ENCODE measurements at places on chromosomes 16 and 17.
A peak's percentile ranks its signal among the peaks of the same experiment; 100 is the strongest.

- no peak overlapping the region for H3K27ac ChIP-seq
- no peak overlapping the region for H3K4me3 ChIP-seq
- no peaks in the 10 kb centered on the region for H3K4me1 ChIP-seq
- no peaks in the 10 kb centered on the region for H3K36me3 ChIP-seq
Observed at GRCh38 chr16:62194828-62195227, 158.6 kb upstream of the CDH8 start.

- peaks cover 10% of the 10 kb centered on the region for H3K4me1 ChIP-seq
- no peak overlapping the region for H3K4me3 ChIP-seq
- no peaks in the 10 kb centered on the region for H3K27me3 ChIP-seq
- no peak for DNase-seq
- H3K36me3 ChIP-seq = peaks cover 94% of the 10 kb centered on the region
- H3K27ac ChIP-seq = peak overlapping the region; percentile 16
Observed at GRCh38 chr16:50308237-50308965, 42.0 kb downstream of the ADCY7 start.

DNA sequence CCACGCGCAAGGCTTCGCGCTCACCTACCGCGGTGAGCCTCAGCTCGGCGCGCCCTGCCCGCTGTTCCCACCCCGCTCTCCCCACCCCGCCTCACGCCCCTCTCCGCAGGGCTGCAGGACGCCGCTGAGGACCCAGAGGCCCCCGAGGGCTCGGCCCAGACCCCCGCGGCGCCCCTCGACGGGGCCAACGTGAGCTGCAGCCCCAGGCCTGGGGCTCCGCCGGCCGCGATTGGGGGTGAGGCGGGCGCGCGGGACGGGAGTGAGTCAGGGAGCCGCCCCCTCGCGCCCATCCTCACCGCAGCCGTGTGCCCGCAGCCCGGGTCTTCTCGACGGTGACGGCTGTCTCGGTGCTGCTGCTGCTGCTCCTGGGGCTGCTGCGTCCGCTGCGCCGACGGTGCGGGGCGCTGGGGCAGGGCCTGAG, 1.9 kb upstream of the PAQR4 start:
- H3K4me1 ChIP-seq = peaks cover 58% of the 10 kb centered on the region
- H3K36me3 ChIP-seq = peaks cover 2% of the 10 kb centered on the region
- peaks cover 60% of the 10 kb centered on the region for H3K27me3 ChIP-seq
- H3K27ac ChIP-seq = no peak overlapping the region
- H3K4me3 ChIP-seq = no peak overlapping the region

GRCh38 chr17:50768346-50768761, 1.0 kb upstream of the ANKRD40CL start:
- no peak overlapping the region for H3K27ac ChIP-seq
- peaks cover 31% of the 10 kb centered on the region for H3K4me1 ChIP-seq
- no peak for DNase-seq
- no peak overlapping the region for H3K4me3 ChIP-seq
- H3K36me3 ChIP-seq = no peaks in the 10 kb centered on the region

- DNase-seq = no peak
- H3K4me1 ChIP-seq = no peaks in the 10 kb centered on the region
- no peak overlapping the region for H3K27ac ChIP-seq
- no peak overlapping the region for H3K4me3 ChIP-seq
Observed at GRCh38 chr16:75402821-75403475, 30.4 kb downstream of the CFDP1 start.

DNA sequence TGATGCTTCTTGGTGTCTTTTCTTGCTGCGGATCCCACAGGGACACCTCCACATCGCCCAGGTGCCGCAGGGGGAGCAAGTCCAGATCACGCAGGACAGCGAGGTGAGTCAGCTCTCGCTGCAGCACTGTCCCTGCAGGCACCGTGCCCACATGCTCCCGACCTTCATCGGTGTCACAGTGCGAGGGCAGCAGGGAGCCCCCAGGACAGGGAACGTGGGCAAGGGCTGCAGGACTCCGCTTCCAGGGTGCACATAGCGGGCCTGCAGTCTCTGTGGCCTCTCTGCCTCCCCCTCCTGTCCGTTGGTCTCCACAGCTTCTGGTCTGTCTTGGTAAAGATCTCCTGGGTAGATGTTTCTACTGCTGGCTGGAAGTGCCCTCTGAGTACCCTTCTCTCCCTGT, 84.1 kb downstream of the BANP start:
- H3K27ac ChIP-seq = no peak overlapping the region
- no peak for DNase-seq
- H3K4me3 ChIP-seq = no peak overlapping the region
- peaks cover 47% of the 10 kb centered on the region for H3K36me3 ChIP-seq

- no peak for DNase-seq
- H3K27me3 ChIP-seq = no peaks in the 10 kb centered on the region
- H3K4me1 ChIP-seq = peaks cover 20% of the 10 kb centered on the region
- no peak overlapping the region for H3K4me3 ChIP-seq
Observed at GRCh38 chr17:34391241-34391640, 28.2 kb upstream of the CCL1 start.

DNA sequence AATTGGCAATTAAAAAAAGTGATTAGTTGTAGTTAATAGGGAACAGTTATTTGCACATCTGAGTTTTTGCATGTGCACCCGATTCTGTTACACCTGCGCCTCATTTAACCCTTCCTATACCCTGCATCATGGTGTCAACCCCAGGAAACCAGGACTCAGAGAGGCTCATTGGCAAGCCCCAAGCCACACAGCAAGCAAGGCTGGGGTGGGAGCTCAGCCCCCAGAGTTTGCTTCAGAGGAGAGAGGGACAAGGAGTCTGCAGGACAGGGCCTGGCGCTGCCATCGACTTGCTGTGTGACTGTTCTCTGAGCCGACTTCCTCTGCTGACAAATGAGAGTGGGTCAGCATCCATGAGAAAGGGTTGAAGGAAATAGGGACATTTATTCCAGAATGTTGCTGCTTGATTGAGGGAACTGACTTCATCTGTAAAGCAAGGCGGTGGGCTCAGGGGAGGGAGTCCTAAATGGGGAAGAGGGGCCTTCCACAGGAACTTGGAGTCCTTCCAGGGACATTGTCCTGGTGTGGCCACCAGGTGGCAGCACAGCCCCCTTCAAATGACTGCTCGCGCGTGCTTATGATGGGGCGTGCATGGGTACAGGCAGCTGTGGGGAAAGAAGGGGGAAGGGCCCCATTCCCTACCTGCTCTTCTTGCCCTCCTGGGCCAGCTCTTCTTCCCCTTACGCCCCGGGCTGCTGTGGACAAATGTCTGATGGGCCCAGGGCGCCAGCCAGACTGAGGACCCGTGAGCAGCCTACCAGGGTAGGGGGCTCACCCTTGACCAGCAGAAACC, 51.6 kb downstream of the NT5M start:
- H3K4me3 ChIP-seq = no peak overlapping the region
- no peaks in the 10 kb centered on the region for H3K36me3 ChIP-seq
- peaks cover 3% of the 10 kb centered on the region for H3K4me1 ChIP-seq

DNA sequence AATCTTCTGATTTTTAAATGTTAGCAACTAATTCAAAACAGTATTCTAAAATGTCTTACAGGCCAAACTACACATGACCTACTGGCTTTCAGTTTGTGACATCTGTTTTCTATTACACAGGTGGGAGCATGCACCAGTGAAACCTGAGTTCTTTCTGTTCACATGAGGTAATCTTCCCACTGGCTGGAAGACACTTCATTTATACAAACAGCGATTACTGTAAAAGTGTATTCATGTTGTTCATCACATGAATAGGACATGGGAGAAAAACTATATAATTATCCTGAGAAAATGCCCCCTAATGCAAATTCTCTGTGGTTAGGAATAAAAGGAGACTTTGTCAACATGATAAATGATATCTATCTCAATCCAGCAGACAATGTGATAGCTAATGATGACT, 11.1 kb upstream of the PIK3R5 start:
- DNase-seq = no peak
- H3K4me1 ChIP-seq = no peaks in the 10 kb centered on the region
- no peaks in the 10 kb centered on the region for H3K27me3 ChIP-seq
- H3K27ac ChIP-seq = no peak overlapping the region

DNA sequence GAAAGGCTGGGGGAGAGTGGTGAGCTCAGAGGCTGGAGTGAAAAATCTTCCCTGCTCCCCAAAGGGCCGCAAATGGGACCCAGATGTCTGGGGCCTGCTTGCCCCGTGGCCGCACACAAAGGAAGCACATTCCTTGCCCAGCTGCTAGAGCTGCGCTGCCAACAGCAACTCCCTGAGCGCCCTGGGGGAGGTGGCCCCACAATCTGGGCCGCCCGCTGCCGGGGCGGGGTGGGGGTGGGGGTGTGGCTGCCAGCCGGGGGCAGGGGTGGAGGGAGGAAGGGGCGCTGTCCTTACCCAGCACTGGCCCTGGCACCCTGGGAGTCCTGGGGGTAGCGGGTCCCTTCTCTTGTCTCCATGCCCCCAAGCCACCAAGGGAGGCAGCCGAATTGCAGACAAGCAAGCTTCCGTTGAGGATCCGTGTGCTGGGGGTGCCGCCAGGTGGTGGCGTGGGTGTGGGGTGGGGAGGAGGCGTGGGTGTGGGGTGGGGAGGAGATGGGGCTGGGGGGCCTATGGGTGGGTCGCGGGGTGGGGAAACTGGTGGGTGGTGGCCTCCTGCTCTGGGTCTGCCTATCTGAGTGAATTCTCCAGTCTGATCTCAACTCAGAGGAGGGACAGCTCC, 48.4 kb upstream of the PABPN1L start:
- H3K27ac ChIP-seq = no peak overlapping the region
- H3K4me1 ChIP-seq = no peaks in the 10 kb centered on the region
- no peaks in the 10 kb centered on the region for H3K27me3 ChIP-seq
- no peak overlapping the region for H3K4me3 ChIP-seq
- DNase-seq = no peak

DNA sequence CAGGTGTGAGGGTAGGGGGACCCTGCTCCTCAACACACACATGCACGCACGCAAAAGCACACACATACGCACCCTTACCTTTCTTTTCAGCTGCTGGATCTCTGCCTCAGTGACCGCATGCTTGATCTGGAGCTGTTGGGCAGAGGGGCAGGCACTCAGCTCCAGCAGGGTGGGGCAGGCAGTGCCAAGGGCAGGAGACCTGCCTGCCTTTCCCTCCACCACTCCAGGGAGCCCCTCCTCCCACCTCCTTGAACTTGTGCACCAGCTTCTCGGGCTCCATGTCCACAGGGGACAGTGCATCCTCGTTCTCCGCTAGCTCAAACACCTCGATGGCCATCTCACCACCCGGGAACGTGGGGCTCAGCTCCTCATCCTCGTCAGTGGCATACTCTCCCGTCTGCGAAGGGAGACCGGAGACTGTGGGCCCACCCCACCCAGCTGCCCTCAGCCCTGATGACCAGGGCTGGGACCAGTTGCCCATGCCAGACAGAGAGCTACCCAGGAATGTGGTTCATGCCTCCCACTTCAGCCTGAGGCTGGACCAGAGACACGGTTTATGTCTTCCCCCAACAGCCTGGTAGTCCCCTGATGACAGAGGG, 9.3 kb upstream of the SAMD14 start:
- DNase-seq = no peak
- no peaks in the 10 kb centered on the region for H3K27me3 ChIP-seq
- H3K4me3 ChIP-seq = no peak overlapping the region
- H3K4me1 ChIP-seq = peaks cover 48% of the 10 kb centered on the region
- no peak overlapping the region for H3K27ac ChIP-seq
- peaks cover 99% of the 10 kb centered on the region for H3K36me3 ChIP-seq

- H3K27me3 ChIP-seq = no peaks in the 10 kb centered on the region
- DNase-seq = no peak
- H3K36me3 ChIP-seq = no peaks in the 10 kb centered on the region
- no peak overlapping the region for H3K4me3 ChIP-seq
- H3K27ac ChIP-seq = no peak overlapping the region
Observed at GRCh38 chr17:80636361-80637018, 91.9 kb downstream of the RPTOR start.

GRCh38 chr17:21098934-21099689, 27.7 kb upstream of the DHRS7B start:
- no peaks in the 10 kb centered on the region for H3K27me3 ChIP-seq
- no peak overlapping the region for H3K27ac ChIP-seq
- no peaks in the 10 kb centered on the region for H3K36me3 ChIP-seq

GRCh38 chr17:57920916-57921703, 34.1 kb downstream of the CUEDC1 start:
- H3K4me1 ChIP-seq = no peaks in the 10 kb centered on the region
- H3K27ac ChIP-seq = no peak overlapping the region
- DNase-seq = no peak
- no peaks in the 10 kb centered on the region for H3K36me3 ChIP-seq

DNA sequence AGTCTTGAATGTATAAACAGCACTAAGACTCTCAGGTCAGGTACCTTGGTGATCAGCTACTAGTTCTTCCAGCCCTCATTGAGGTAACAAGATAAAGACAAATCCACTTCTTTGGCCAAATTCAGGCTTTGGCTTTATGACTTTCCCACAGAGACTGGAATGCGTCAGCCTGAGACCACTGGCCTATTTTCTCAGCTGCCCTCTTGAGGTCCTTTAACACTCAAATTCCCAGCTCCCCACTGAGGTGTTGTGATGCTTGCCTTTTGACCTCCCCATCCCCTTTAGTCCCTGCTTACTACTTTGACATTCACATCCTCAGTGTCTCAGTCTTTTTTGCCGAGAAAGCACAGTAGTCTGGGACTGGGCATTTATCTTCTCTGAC, 10.6 kb downstream of the TNFAIP1 start:
- no peak for DNase-seq
- no peak overlapping the region for H3K4me3 ChIP-seq
- H3K4me1 ChIP-seq = no peaks in the 10 kb centered on the region
- no peak overlapping the region for H3K27ac ChIP-seq
- peaks cover 98% of the 10 kb centered on the region for H3K36me3 ChIP-seq

DNA sequence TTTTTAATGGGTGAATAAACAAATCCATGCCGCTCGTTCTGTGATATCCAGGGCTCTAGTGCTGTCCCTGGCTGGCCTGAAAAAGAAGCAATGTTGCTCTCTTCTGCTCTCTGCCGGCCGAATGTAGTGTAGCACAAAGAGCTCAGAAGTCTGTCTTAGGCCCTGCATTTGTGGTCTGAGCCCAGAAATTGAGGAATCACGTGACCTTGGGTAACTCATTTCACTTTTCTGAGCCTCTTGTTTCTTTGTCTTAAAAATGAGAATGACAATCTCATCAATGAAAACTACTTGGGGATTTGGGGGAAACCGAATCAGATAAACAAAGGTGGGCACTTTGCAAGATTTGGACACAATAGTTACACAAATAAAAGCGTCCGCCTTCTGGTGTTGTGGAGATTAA, 381.6 kb upstream of the ASIC2 start:
- no peaks in the 10 kb centered on the region for H3K27me3 ChIP-seq
- peak; percentile 47 for DNase-seq
- H3K4me3 ChIP-seq = no peak overlapping the region
- H3K4me1 ChIP-seq = no peaks in the 10 kb centered on the region
- no peaks in the 10 kb centered on the region for H3K36me3 ChIP-seq

GRCh38 chr16:57470711-57471110, 8.2 kb downstream of the POLR2C start:
- DNase-seq = no peak
- no peaks in the 10 kb centered on the region for H3K27me3 ChIP-seq
- peaks cover 67% of the 10 kb centered on the region for H3K36me3 ChIP-seq
- H3K4me3 ChIP-seq = no peak overlapping the region
